Hindlimb muscle (tissue), 1 donor: ENCODE measurements at places on chromosomes 16 and 17.

DNA sequence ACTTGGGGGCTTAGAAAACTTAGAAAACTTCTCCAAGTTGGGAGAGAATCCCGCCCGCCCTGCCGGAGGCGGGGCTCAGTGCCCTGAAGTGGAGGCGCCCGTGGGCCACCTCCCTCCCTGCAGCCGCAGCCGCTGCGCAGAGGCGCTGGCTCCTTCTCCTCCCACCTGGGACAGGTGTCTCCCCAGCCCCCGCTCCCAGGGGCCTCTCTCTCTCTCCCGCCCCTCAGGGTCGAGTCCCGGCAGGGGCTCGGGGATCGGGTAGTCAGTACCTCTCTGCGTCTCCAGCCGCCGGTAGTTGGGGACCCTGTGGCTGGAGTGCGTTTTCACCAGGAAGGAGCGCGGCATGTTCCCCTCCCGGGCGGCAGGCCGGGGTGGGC is 257 bp downstream of the SNAI3 start:
- DNase-seq, result no peak

GRCh38 chr17:41784207-41784744 is 2.2 kb downstream of the JUP start:
- no peak for DNase-seq

- no peak for DNase-seq
These were observed 57.9 kb downstream of the SDK2 start for GRCh38 chr17:73586275-73586832.

GRCh38 chr17:55325406-55325805 is 60.6 kb downstream of the HLF start:
- DNase-seq, result peak; percentile 51

DNA sequence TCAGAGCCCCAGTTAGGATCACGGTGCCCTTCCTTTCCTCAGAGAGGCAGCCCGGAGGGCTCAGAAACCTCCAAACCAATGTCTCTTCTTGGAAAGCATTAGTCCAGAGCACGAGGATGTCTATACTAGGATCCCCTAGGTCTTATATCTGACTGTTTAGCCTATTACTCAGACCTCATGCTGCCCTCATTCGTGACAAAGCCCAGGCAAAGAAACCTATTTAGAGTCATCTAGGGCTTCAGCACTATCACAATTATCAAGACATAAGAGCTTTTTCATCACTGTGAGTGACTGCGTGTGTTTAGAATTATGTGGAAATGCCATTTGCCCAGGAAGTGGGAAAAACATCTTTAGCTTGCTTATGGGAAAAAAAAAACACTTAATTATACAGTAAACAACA is 159.8 kb upstream of the NOL11 start:
- no peak for DNase-seq

DNA sequence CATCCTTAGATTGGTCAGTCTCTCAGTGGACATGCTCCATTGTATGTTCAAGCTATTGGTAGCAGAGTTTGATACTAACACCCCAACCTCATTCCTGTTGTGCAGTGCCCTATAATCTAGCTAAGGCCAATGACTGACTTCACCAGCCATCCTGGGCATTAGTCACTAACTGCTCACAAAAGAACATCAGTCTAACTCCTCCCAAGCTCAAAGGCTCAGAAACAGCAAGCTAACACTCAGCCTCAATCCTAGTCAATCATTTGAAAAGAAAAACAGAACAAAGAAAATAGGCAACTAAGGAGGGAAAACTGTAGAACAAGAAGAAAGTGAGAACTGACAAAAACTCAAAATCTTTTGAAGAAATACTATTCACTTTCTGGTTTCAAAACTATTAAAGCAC is 199.1 kb upstream of the C17orf78 start:
- DNase-seq, result no peak

GRCh38 chr17:33097411-33097810 is 105.8 kb downstream of the SPACA3 start:
- no peak for DNase-seq
